IgD-negative memory B cell (primary cell): ENCODE measurements at places on chromosomes 12 and 14. TPM values are rescaled to one million over a fixed set of nuclear protein-coding genes. Genes with fewer than 3 reads are reported as not detected.

Gene LRRK2
- polyA plus RNA-seq: 6.8 TPM

Gene CMA1
- not detected for polyA plus RNA-seq

Gene COCH
- polyA plus RNA-seq: 189 TPM

Gene AHNAK2
- polyA plus RNA-seq: 0.68 TPM

Gene WNT1
- polyA plus RNA-seq: 0.19 TPM

Gene NPFF
- not detected for polyA plus RNA-seq

Gene DAO
- not detected for polyA plus RNA-seq

Gene TEAD4
- not detected for polyA plus RNA-seq

Gene MIP
- not detected for polyA plus RNA-seq

Gene CPNE6
- not detected for polyA plus RNA-seq

Gene RAB3IP
- 27.1 TPM for polyA plus RNA-seq

Gene MGP
- not detected for polyA plus RNA-seq

Gene HOXC12
- polyA plus RNA-seq: not detected

Gene TAS2R9
- not detected for polyA plus RNA-seq

Gene KCNJ8
- polyA plus RNA-seq: not detected

Gene RPGRIP1
- polyA plus RNA-seq: 0.14 TPM

Gene NELL2
- polyA plus RNA-seq: 5.2 TPM
